Activated CD8-positive, alpha-beta T cell treated with anti-CD3 and anti-CD28 coated beads for 36 hours (primary cell): ENCODE measurements at places on chromosomes 7 and 10. TPM values are rescaled to one million over a fixed set of nuclear protein-coding genes. Genes with fewer than 3 reads are reported as not detected.

The TRRAP gene
- 45.5 TPM for total RNA-seq

The FRMD4A gene
- 2.1 TPM for total RNA-seq

The SHH gene
- total RNA-seq, result not detected

The FXYD4 gene
- total RNA-seq, result not detected

The CPN1 gene
- total RNA-seq, result not detected

The ANAPC16 gene
- total RNA-seq, result 101 TPM

The ACSM6 gene
- not detected for total RNA-seq

The SFMBT2 gene
- 27.6 TPM for total RNA-seq

The SLC29A4 gene
- total RNA-seq, result 2.5 TPM

- peaks cover 27% of the 10 kb centered on the region for H3K4me1 ChIP-seq
- H3K4me3 ChIP-seq, result peak overlapping the region; percentile 71
- H3K36me3 ChIP-seq, result no peaks in the 10 kb centered on the region
- DNase-seq, result no peak
Observed at GRCh38 chr7:25893436-25893835, 258.6 kb upstream of the NFE2L3 start.

- no peaks in the 10 kb centered on the region for H3K27me3 ChIP-seq
- H3K36me3 ChIP-seq, result peaks cover 1% of the 10 kb centered on the region
- H3K4me3 ChIP-seq, result no peak overlapping the region
Observed at GRCh38 chr10:132726951-132727350, 59.0 kb downstream of the NKX6-2 start.

- H3K36me3 ChIP-seq, result no peaks in the 10 kb centered on the region
- no peak within 1 kb of the TSS for H3K27ac ChIP-seq
- peaks cover 11% of the 10 kb centered on the region for H3K27me3 ChIP-seq
- no peak within 1 kb of the TSS for H3K4me3 ChIP-seq
Observed at GRCh38 chr10:5404208-5405041, at the start of gene TUBAL3. Gene TUBAL3, minus strand, starts transcription at chr10:5404828. Its CDS starts 36 bp downstream, at chr10:5404792.

- peak overlapping the region; percentile 47 for H3K27ac ChIP-seq
- H3K36me3 ChIP-seq, result no peaks in the 10 kb centered on the region
- H3K4me1 ChIP-seq, result peaks cover 49% of the 10 kb centered on the region
- DNase-seq, result no peak
- peaks cover 2% of the 10 kb centered on the region for H3K27me3 ChIP-seq
Observed at GRCh38 chr10:110352930-110353243, 48.2 kb upstream of the SMNDC1 start.

GRCh38 chr7:79789584-79790345, 336.3 kb upstream of the MAGI2 start:
- H3K27ac ChIP-seq, result no peak overlapping the region
- DNase-seq, result no peak
- no peaks in the 10 kb centered on the region for H3K4me1 ChIP-seq
- H3K4me3 ChIP-seq, result no peak overlapping the region
- no peaks in the 10 kb centered on the region for H3K36me3 ChIP-seq
- no peaks in the 10 kb centered on the region for H3K27me3 ChIP-seq

DNA sequence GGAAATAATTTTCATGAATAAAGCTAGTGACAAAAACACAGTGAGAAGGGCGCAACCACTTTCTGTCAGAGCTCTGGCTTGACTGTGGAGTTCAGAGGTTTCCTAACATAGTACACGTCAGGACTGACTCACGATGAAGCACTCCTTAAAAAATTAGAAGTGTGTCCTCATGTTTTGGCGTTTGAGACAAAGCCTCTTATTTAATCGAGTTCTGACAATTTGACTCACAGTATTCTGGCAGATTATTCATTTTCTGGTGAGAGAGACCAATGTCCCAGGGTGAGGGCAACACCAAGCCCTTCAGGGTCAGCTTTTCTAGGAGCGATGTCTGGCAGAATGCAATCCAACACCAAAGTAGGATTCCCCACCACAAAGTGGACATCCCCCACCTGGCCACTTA, 108.7 kb downstream of the DIP2C start:
- DNase-seq, result no peak
- no peaks in the 10 kb centered on the region for H3K27me3 ChIP-seq
- H3K27ac ChIP-seq, result no peak overlapping the region
- no peaks in the 10 kb centered on the region for H3K4me1 ChIP-seq

DNA sequence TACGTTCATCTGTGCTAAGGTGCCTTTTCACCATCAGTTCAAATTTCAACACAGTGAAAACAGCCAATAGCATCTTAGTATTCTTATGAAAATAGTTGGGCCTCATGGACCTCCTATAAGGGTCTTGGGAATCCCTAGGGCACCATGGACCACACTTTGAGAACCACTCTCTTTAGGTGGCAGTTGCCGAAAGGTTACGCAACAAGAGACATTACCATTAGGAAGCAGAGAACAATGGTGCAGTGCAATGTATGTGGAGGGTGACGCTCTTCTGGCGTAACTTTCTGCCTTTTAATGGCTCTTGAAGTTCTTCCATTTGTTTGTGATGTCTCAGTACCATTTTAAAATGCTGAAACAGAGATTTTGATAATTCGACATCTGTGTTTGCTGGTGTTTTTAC, 131.1 kb downstream of the CNNM2 start:
- no peak for DNase-seq
- no peaks in the 10 kb centered on the region for H3K27me3 ChIP-seq
- no peaks in the 10 kb centered on the region for H3K36me3 ChIP-seq
- no peak overlapping the region for H3K27ac ChIP-seq

- no peak overlapping the region for H3K27ac ChIP-seq
- peaks cover 4% of the 10 kb centered on the region for H3K4me1 ChIP-seq
- peaks cover 9% of the 10 kb centered on the region for H3K36me3 ChIP-seq
- DNase-seq, result peak; percentile 82
Observed at GRCh38 chr10:132223156-132223590, 36.4 kb downstream of the DPYSL4 start.

GRCh38 chr7:148754912-148755311, 56.2 kb downstream of the CUL1 start:
- H3K27ac ChIP-seq, result peak overlapping the region; percentile 38
- no peaks in the 10 kb centered on the region for H3K27me3 ChIP-seq
- no peak for DNase-seq
- no peak overlapping the region for H3K4me3 ChIP-seq

GRCh38 chr10:44723619-44724325, 187.4 kb upstream of the TMEM72 start:
- H3K27ac ChIP-seq, result no peak overlapping the region
- H3K4me1 ChIP-seq, result no peaks in the 10 kb centered on the region
- peaks cover 2% of the 10 kb centered on the region for H3K27me3 ChIP-seq
- no peaks in the 10 kb centered on the region for H3K36me3 ChIP-seq
- H3K4me3 ChIP-seq, result no peak overlapping the region

DNA sequence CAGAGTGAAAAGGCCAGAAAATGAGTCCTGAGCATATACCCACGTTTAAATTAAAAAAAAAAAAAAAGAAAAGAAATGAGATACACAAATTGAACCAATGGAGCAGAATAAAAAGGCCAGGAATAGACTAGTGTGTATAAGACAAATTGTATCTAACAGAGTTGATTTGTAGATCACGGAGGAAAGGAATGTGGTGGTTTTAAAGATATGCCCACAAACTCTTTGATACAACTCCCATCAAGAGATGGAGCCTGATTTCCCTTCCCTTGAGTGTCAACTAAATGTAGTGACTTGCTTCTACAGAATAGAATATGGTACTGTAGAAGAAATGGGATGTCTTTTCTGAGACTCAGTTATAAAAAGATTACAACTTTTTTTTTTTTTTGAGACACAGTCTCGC, 10.4 kb downstream of the SYPL1 start:
- no peak overlapping the region for H3K27ac ChIP-seq
- H3K4me1 ChIP-seq, result peaks cover 68% of the 10 kb centered on the region
- no peak overlapping the region for H3K4me3 ChIP-seq
- peaks cover 9% of the 10 kb centered on the region for H3K36me3 ChIP-seq

- H3K27ac ChIP-seq, result no peak overlapping the region
- DNase-seq, result no peak
- no peaks in the 10 kb centered on the region for H3K4me1 ChIP-seq
- no peak overlapping the region for H3K4me3 ChIP-seq
- no peaks in the 10 kb centered on the region for H3K36me3 ChIP-seq
Observed at GRCh38 chr10:123948030-123948823, 56.6 kb upstream of the CPXM2 start.

GRCh38 chr10:101065481-101066145, 3.8 kb downstream of the KAZALD1 start:
- H3K4me1 ChIP-seq, result peaks cover 26% of the 10 kb centered on the region
- peaks cover 43% of the 10 kb centered on the region for H3K27me3 ChIP-seq
- no peak overlapping the region for H3K27ac ChIP-seq
- H3K4me3 ChIP-seq, result no peak overlapping the region
- no peaks in the 10 kb centered on the region for H3K36me3 ChIP-seq
